ENCODE measurements at places on chromosomes 1 and 21.

DNA sequence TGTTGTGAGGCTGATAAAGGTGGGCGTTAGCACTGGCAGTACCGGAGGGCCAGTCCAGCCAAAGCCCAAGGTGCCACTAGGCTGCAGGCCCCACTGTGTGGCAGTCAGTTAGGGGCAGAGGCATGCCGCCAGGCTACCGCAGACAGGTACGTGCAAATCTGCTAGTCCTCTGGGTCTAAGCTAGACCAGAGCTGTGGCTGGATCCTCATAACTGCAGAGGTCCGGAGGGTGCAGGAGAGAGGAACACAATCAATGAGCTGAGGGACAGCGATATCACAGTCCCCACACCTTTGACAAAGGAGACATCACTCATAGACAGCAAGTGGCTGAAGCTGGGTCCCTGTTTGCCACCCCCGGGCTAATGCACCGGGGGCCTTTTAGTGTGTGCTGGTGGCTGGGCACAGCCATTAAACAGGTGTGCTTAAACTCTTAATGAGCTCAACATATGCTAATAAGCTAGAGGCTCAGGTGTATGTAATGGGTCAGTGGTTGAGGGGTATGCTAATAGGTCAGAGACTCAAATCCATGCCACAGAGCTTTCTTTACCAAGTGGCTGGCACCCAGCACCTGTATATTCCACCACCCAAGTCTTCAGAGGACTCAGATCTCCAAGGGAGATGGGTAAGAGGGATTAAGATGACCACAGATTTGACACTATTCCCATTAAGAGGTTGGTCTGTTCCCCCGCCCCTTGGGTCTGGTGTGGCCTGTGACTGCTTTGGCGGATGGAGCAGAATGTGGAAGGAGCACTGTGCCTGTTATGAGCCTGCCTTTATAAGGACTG lies 82.0 kb downstream of the GLIS1 start:
- no peak for DNase-seq

GRCh38 chr21:38927776-38928175 lies 122.0 kb downstream of the ETS2 start:
- no peak for DNase-seq

DNA sequence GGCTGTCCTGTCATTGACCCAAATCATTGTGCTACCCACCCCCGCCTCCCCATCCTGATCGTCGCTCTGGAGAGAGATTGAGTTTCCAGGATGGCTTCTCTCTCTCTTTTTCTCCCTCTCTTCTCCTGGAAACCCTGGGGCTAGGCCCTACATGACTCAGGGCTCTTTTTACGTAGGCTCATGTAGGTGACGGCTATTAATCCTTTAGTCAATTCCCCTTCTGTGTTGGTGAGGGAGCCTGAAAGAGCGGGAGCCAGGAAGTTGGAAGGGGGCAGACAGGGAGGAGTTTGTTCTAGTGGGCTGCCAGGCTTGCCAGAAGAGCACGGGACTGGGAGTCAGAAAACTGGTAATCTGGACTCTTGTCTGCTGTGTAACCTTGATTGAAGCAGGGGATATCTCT lies 9.7 kb downstream of the ATP2B4 start:
- DNase-seq: no peak

- peak; percentile 88 for DNase-seq
Observed at GRCh38 chr1:167066333-167067122, 23.6 kb downstream of the GPA33 start.

DNA sequence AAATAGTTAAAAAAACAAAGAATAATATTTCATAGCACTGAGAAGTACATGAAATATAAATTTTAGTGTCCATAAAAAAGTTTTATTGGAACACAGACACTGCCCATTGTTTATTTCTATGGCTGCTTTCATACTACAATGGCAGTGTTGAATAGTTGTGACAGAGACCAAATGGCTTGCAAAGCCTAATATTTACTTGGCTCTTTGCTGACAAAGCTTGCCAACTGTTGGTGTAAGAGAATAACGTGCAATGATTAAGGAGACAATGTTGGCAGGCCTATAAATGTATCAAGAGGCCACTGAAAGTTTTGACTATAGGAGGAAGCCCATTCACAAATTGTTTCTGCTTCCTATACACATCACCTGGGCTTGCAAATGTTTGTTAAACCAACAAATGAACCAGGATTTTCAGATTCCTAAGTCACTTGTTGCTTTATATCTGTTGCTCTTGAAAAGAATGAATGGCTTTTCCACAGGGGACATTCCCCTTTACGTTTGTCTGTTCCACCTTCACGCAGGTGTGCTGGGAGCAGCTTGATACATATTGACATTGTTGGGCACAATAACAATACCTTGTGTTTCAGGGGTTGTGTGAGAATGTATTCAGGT lies 5.5 kb upstream of the ST6GALNAC3 start:
- no peak for DNase-seq

- DNase-seq: no peak
Observed at GRCh38 chr1:219669042-219669441, 56.1 kb upstream of the ZC3H11B start.

GRCh38 chr1:14538335-14538734 lies 60.1 kb upstream of the KAZN start:
- DNase-seq: no peak

DNA sequence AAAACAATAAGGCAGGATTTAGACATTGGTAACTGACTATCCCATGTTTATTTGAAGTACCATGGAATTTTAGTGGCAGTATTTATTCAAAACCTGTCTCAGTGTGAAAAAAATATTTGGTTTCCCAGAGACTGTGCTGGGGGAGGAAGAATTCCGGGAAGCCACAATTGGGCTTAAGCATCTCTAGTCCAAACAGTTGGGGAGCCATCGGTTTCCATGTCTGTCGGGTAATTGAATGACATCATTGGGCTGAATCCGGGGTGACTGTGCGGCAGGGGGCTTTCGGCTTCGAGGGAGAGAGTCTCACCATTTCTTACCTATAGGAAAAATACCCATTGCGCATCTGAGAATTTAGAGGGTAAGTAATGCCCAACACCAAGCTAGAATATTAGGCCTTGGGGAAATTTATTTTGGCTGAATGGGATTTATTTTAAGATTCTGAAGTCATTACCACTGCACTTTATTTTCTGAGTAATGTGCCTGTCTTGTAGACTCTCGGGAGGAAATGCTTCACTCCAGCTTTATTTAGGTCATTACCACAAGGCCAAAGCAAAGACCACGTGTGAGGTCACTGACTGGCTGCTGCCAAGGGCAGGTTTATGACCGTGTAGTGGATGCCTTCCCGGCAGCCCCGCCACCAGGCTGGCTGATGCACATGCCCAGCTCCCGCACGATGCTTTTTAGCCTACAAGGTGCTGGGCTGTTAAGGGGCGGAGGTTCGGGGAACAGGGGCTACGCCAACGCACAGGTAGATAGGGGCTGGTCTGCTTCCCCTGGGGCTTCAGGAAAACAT lies 23.1 kb upstream of the UMODL1 start:
- no peak for DNase-seq

- DNase-seq: no peak
Observed at GRCh38 chr1:5992814-5993555, 760 bp upstream of the NPHP4 start.
